ENCODE measurements at places on chromosomes 4 and X.

- no peak for DNase-seq
Measured at GRCh38 chrX:149648932-149649331, 17.3 kb upstream of the TMEM185A start.

DNA sequence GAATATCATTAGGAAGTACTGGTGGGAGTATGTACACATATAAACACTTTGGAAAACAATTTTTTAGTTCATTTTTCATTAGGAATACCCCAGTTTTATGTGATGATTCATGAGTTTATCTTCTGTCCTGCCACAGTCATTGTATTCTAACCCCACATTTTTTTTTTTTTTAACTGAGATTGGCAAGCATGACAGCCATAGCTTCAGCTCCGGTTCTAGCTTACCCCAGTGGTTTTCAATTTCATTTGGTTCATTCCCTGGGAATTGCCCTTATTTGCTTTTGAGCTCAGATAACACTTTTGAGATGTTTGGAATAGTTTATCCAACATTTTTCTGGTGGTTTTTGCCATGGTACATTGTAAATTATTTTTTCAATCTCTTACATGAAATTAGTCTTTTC lies 21.0 kb upstream of the FMR1 start:
- no peak for DNase-seq

GRCh38 chrX:8834392-8834791 lies 33.2 kb upstream of the FAM9A start:
- DNase-seq, result no peak

DNA sequence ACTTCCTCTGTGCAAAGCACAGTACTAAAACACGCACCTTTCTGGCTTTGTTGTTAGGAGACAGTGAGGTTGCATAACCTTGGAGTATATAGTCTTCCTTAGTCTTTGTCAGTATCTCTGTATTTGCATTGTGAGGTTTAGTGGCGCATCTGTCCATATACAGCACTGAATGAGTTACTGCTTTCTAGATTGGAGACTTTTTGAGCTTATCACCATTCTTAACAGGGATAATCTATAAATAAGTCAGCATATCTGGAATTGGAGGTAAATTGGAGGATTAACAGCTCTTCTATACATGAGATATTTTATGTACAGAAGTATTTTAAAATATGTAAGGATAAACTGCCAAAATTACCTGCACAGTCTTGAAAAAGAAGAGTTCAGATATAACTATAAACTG lies 4.3 kb downstream of the FHDC1 start:
- DNase-seq, result no peak

DNA sequence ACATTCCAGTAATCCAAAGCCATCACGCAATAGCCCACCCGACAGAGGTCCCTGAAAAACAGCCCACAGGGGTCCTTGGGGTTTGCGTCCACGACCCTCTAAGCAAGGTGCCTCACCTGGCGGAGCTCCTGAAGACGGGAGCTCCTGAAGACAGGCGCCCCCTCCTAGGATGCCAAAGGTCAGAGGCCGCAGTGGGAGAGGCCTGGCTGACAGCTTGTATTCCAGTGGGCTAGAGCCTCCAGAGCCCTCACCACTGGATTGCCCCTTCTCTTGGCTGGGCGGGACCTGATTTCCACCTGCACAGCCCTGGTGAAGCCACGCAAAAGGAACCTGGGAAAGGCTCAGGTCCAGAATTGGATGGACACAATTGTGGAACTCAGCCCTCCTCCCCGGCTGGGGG lies 29.7 kb upstream of the WFS1 start:
- no peak for DNase-seq

GRCh38 chr4:76195326-76195725 lies 18.3 kb downstream of the SCARB2 start:
- no peak for DNase-seq

GRCh38 chrX:68503836-68504636 lies 5.2 kb downstream of the YIPF6 start:
- DNase-seq, result peak; percentile 39

GRCh38 chr4:25096981-25097443 lies 63.2 kb downstream of the SEPSECS start:
- DNase-seq, result no peak

GRCh38 chr4:56907489-56908205 lies at the start of gene REST:
Gene REST (plus strand): TSS chr4:56907900. CDS start chr4:56910639, 2,739 bp downstream.
- DNase-seq, result peak; percentile 60

DNA sequence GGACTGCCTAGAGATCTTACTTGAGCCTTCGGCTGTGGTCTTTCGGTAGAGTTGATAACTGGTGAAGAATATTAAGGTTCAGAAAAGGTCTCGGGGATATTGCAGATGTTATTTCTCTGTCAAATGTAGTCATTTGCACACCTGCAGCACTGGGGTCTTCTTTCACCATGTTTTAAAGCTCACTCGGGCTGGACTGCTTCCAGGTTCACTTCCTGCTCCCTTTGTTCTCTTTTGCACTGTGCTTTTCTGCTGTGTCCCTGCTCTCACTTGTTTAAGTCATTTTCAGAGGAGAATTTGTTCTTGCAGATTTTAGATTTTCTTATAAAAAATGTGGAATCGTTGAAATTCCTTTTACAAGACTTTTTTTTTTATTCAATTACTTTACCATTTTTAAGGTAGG lies 68.5 kb downstream of the BMPR1B start:
- no peak for DNase-seq
